ENCODE measurements at places on chromosomes 2 and 18.

DNA sequence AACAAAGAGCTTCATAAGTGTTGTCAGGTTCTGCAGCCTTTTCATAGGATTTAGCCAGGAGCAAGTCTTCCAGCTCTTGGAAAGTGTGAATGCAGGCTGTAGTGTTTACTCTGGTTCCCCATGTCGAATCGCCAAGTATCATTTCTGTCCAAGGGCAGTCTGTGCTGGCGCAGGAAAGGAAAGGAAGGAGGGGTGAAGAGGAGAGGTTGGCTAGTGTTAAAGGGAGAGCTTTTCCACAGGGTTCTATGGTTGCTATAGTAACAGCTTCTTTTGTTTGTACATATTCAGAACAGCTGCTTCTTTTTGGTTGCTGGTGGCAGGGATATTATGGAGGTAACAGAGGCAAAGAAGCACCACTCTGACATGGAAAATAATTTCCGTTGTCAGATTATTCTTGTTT is 69.9 kb downstream of the KCNH7 start:
- DNase-seq, result no peak

GRCh38 chr2:102753563-102754159 is 8.2 kb upstream of the TMEM182 start:
- DNase-seq, result peak; percentile 39

- DNase-seq, result peak; percentile 39
Observed at GRCh38 chr2:17309741-17310339, 208.4 kb downstream of the RAD51AP2 start.

DNA sequence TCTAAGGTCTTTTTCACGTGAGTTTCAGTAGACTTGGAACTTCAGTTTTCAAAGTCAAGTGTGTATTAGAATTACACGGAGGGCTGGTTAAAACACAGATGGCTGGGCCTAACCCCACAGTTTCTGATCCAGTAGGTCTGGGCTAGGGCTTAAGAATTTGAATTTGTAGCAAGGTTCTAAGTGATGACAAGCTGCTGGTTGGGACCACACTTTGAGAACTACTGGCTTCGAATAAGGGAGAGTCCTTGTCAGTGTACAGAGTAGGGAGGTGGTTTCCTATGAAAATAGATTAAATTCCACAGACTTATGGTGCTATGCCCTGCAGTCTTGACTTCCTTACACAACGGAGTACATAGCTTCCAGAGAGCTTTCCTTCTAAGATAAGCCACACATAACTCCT is 4.5 kb downstream of the RHOB start:
- DNase-seq, result no peak

DNA sequence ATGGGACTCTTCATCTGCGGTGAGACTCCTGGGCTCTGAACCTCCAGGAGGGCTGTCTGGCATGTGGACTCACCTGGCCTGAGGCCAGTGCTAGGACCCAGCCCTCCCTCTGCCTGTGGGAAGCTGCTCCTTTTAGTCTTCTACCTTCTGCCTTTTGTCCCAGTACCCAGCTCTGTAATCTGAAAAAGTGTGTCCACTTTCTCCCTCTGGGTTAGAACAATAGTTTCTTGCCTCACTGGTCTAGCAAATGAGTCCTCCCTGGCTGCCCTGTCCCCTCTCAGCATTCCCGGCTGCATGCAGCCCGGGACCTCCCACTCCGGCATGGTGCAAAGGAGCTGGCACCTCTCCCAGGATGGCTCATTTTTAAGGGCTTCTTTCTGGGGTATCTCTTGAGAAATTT is 25.9 kb downstream of the GKN2 start:
- DNase-seq, result no peak

GRCh38 chr2:177556153-177556552 is 163.6 kb downstream of the AGPS start:
- DNase-seq, result no peak

GRCh38 chr2:40404517-40404916 is 47.4 kb downstream of the SLC8A1 start:
- DNase-seq, result no peak

DNA sequence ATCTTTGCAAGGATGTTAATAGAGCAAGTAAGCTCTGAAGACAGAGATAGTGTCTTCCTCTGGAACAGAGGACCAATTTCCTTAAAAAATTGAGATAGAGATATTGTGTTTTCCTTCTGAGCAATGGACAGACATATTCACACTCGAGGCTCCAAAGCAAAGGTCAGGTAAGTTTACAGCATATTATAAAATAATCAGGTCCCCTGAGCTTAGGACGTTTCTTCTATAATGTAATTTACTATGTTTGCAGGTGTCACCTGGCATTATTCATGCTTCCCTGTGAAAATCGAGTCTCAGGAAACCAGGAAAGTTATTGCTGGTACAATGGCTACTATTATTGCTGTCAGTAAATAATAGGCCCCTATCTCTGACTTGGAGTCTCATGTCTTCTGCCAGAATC is 1135.8 kb upstream of the ACVR2A start:
- no peak for DNase-seq

Data from Caki2 (cell line).